ENCODE measurements at places on chromosomes 1 and 21.

DNA sequence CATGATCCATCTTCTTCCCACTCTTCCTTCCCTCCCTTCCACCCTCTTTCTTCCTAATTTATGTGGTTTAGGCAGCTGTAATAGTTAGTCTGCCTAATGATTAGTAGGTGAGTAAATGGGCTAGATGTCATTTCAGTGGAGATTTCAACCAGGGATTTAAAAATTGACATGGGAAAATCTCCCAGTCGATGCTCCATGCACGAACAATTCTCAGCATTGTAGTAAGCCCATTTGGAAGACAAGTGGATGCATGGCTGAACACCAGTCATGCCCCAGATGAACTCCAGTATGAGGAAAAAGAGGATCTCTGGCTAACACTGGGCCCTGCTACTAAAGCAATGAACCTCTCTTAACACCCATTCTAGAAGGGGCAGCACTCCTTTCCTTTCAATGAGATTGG is 25.3 kb downstream of the CHI3L2 start:
- DNase-seq: no peak

DNA sequence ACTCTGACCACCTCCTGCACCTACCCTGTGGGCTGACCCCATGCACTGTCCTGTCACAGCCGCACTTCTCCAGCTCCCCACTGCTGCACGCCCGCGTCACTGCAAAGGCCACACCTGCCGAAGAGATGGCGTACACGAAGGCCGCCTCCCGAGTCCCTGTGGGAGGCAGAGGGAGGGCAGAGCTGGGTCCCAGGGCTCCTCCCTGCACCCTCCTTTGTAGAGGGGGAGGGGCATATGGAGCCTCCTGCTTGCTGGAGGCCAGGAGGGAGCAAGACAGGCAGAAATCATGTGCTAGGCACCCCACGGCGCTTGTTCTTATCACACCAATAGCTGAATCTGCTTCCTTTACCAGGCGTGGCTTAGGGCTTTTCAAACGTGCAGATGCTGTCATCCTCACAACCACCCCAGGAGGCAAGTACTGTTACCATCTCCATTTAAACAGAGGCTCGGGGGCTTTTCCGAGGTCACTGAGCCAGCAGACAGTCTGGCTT is 21.4 kb downstream of the WNT4 start:
- no peak for DNase-seq

DNA sequence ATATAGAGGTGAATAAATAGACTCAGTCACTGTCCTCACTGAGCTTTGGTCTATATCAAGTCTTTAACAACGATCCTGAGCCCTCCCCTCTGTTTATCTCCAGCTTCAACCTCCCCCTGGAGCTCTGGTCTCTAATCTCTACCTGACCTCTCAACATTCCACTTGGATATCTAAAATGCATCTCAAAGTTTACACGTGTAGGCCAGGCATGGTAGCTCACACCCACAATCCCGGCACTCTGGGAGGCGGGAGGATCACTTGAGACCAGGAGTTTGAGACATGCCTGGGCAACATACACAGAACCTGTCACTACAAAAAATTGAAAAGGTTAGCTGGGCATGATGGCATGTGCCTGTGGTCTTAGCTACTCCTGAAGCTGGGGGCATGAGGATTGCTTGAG is 53.4 kb downstream of the GADD45A start:
- DNase-seq: no peak

DNA sequence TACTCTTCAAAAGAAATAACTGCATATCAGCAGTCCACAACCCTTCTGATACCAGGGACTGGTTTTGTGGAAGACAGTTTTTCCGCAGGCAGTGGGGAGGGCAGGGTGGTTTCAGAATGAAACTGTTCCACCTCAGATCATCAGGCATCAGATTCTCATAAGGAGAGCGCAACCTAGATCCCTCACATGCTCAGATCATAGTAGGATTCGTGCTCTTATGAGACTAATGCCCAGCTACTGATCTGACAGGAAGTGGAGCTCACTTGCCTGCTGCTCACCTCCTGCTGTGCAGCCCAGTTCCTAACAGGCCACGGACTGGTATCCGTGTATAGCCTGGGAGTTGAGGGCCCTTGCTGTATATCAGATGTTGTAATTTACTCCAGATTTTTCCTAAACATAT is 11.5 kb downstream of the RO60 start:
- DNase-seq: no peak

DNA sequence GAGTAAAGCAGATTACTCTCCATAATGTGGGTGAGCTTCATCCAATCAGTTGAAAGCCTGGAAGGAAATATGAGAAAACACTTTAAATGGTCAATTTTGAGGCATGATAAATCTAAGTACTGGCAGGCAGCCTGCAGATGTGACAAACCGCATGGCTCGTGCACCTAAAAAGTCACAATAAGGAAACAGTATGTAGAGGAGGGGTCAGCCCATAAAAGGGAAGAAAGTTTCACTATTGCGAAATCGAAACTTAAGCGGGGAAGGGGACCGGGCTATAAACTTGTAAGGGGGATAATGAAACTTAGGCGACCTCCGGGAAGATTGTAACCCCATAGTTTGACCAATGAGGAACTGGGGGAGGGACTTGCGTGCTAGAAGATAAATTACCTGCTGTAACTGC is 109.8 kb downstream of the PLPPR4 start:
- no peak for DNase-seq

- DNase-seq: no peak
Observed at GRCh38 chr21:36658926-36659325, 40.0 kb upstream of the SIM2 start.

GRCh38 chr1:200891774-200892157 is 2.9 kb upstream of the INAVA start:
- DNase-seq: no peak
